ENCODE measurements at places on chromosomes 3 and 15. TPM values are rescaled to one million over a fixed set of nuclear protein-coding genes. Genes with fewer than 3 reads are reported as not detected.

- DNase-seq = no peak
Observed at GRCh38 chr15:68487087-68487843, 55.3 kb upstream of the ITGA11 start.

DNA sequence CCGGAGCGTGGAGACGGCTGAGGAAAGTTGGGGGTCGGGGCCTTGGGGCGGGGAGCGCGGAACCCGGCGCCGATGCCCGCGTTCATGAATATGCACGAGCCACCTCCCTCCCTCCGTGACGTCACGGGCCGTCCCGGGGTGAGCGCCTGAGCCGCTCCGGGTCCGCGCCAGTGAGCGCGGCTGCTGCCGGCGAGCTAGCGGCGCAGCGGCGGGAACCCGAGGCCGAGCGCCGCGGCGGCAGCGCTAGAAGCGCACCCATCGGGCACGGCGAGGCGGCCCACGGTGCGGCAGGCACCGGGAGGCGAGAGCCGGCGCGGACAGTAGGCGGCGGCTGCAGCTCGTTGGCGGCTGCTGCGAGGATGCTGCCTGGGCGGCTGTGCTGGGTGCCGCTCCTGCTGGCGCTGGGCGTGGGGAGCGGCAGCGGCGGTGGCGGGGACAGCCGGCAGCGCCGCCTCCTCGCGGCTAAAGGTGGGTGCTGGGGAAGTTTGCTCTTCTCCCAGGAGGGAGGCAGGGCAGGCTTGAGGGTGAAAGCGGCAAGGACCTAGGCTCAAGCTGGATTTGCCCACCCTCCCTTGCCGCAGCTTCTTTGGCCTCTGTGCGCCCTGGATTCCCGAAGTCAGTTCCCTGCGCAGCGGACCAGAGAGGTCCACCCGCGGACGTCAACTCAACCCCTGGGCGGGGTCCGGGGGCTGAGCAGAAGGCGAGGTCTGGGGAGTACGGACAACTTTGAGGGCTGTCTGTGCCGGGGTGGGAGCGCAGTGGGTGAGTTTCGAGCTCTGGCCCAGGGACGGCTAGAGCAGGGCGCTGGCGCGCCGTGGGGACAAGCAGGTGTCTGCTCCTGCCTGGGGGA is at the start of gene CLSTN2:
Gene CLSTN2 (plus strand): TSS at position 170 of the 850 bp plus-strand sequence.
- DNase-seq = no peak

- DNase-seq = no peak
Observed at GRCh38 chr3:189652042-189652441, 20.9 kb downstream of the TP63 start.

Gene PLA2G4E
- not detected for total RNA-seq

Gene NCK1
- total RNA-seq = 25.2 TPM

Gene SEMA3B
- 29.5 TPM for total RNA-seq

Gene CEMIP
- total RNA-seq = 0.06 TPM

Gene ATR
- total RNA-seq = 19.3 TPM

DNA sequence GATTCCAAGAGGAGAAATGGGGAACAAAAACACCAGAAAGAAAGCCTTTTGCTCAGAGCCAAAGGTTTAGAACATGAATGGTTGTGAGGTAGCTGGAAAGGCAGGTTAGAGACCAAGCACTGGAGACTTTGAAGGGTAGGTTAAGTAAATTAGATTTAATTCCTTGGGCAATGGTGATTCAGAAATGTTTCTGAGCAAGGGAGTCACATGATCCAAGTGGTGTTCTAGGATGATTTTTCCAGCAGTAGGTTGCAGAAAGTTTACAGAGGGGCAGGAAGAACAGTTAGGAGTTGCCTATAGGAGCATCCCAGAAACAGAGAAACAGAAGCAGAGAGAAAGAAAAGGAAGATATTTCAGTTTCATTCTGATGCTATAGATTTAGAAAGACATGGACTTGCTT is 139.8 kb downstream of the WDR76 start:
- no peak for DNase-seq

DNA sequence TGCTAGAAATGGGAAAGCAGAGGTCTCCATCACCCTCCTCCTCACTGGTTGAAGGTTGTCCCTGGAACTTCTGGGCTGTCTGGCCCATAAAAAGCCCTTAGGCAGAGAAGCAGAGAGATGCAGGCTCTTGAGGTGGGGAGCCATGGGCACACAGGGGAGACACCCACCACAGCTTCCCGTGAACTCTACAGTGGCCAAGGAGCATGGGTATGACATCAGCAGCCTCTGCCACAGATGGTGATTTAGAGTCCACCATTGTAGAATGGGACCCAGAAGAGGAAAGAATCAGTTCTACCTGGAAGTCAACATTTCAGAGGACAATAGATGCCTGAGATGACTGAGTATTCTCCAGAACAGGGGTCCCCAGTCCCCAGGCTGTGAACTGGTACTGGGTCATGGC is 105.6 kb upstream of the LRRN1 start:
- no peak for DNase-seq

Gene ITIH3
- not detected for total RNA-seq

Gene RASL12
- not detected for total RNA-seq

Gene EXOG
- total RNA-seq = 8.3 TPM

Gene GPR15
- not detected for total RNA-seq

Gene TYRO3
- 6.4 TPM for total RNA-seq

DNA sequence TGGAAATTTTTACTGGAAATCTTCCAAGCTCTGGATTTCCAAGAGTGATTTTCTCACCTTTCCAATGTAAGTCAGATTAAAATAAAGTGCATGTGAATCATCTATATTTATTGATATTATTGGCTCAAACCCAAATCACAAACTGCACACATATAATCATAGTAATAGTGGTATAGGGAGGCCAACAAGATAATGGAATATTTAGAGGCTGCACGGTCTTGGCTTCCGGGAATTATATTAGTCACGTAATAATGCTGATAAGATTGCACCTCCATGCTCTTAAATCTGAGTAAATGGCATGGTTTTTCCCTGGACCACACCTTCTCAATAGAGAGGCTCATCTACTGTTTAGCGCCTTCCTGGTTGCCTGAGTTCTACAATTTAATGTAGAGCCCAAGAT is 567.1 kb upstream of the NR2F2 start:
- no peak for DNase-seq

All from epithelial cell of proximal tubule (primary cell).